ENCODE measurements at places on chromosomes 7 and 10.

DNA sequence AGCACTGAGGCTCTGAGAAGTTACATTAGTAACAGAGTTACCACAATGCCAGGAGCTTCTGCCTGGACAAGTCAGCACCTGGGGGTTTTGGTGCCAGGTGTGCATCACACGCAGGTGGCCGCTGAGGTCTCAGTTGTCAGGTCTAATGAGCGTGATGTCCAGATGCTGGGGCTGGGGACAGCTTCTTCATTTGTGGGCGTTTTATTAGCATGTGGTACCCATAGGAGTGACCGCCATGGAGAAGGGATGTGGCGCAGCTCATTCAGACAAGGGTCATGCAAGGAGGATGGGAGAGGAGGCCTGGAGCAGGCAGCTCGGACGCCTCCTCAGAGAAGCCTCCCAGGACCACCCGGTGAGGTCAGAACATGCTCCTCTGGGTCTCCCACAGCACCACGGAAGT is 27.8 kb downstream of the FAM241B start:
- no peak for DNase-seq

GRCh38 chr10:125797994-125798662 is 22.5 kb upstream of the MMP21 start:
- no peak for DNase-seq

- no peak for DNase-seq
These were observed 51.1 kb upstream of the C1GALT1 start for GRCh38 chr7:7131273-7131672.

DNA sequence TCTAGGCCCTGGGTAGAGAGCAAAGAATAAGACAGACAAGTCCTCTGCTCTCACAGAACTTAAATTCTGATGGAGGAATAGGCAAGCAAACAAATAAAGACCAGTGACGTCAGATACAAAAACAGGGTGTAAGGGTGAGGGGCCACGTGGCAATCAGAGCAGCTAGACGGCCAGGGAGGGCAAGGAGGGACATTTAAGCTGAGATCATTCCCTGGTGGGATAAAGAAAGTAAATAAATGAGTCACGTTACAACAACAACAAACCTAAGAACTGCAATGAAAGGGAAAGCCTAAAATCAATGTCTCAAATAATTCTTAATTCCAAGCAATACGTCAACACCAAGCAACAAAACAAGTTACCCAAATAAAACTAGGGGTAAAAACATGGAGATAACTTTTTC is 21.8 kb downstream of the STN1 start:
- no peak for DNase-seq

GRCh38 chr7:8360564-8361153 is 72.8 kb upstream of the NXPH1 start:
- no peak for DNase-seq

DNA sequence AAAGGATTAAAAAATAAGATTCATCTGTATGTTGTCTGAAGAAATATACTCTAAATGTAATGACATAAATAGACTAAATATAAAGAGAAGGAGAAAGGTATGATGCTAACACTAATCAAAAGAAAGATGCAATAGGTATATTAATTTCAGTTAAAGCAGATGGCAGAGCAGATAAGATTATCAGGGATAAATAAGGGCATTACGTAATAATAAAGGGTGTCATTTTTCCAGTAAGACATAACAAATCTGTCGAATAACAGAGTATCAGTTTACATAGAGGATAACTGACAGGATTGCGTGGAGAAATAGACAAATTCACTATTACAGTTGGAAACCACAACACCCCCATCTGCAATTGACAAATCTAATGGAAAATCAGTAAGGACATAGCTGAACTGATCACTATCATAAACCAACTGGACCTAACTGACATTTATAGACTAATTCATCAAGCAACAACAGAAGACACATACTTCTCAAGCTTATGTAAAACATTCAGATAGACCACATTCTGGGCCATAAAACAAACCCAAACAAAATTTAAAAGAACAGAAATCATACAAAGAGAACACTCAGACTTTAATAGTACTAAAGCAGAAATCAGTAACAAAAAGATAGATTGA is 384.1 kb upstream of the COBL start:
- DNase-seq, result no peak

DNA sequence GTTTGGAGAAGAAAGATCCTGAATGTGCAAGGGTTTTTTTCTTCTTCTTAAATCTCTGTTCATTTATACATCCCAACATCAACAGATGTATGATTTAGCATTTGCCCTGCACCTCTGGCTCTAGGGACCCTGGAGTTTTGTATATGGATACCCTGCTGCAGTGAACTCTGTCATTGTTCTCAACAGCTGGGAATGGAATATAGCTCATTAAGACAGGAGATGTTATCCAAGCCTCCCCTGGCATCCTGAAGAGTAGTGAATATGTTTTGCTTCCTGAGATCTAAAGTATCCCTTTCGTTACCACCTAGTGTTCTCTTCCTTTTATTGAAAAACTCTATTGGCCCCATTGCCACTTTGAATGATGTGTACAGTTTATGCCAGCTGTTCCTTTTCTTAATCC is 275.9 kb downstream of the EXOC4 start:
- no peak for DNase-seq

DNA sequence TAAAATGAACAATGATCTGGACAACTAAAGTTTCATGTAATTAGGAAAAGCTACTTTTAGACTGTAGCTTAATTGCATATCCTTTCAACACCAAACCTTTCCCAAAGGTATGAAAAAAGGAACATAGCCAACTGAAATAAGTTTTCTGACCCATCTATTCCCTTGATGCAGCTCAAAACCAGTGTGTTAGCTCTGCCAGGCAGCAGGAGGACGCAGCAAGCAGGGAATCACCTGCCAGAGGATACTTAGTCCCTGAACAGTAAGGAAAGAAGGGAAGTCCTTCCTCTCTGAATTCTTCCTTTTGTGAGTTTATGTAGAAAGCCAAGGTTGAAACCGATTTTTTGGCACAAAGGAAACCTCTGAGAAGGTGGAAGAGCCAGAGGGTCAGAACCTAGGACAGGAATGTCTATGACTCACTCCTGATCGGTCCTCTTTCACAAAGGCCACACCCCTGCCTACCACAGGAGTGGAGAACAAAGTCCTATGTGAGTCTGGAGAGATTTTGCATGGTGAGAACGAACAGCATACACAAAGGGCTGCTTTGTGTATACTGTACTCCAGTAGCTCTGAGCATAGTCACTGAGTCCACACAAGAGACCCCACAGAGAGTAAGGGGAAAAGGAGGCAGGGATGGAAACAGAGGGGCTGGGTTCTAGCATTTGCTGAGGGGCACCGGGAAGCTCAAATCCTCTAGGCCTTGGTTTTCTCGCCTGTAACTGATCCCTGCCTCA is 68.8 kb upstream of the GSDME start:
- no peak for DNase-seq

DNA sequence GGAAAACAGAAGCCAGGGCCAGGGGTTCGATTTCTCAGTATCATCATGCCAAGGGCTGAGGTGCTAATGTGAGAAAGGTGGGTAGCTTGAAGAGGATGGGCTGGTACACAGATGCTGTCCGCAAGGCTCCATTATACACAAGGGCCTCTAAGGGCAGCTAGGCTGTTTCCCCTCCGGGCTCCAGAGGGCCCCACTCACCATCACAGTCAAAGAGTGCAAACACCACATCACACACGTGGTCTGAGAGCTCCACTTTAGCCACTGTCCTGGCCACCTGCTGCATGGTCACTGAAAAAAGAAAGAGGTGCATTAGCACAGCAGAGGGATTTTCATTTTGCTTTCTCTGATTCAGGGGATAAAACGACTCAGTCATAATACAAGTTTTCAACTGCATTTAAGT is 20.9 kb upstream of the DNAJB12 start:
- DNase-seq, result no peak

DNA sequence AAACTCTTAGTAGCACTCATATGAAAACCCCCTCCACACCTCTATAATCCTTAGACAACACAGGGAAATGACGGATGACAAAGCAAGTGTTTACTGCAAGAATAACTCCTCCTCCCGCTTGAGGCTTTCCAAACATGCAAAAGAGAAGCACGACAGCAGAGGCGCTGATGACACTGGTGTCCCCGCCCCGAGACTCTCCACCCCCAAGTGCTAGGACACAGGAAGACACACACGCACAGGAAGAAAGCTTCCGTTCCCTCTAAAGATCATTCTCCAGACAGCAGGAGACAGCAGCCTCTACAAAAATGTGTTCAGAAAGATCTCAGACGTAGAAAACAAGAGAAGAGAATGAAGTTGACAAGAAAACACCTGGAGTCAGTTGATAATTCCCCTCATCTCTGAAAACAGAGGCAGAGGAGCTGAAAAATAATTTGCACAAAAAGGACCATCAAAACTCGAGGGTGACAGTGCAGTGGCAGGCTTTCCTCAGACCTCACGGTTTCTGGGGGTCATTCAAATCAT is 90.2 kb downstream of the DLG5 start:
- DNase-seq, result peak; percentile 54

GRCh38 chr10:24519950-24520349 is 203.7 kb downstream of the ARHGAP21 start:
- DNase-seq, result peak; percentile 25

DNA sequence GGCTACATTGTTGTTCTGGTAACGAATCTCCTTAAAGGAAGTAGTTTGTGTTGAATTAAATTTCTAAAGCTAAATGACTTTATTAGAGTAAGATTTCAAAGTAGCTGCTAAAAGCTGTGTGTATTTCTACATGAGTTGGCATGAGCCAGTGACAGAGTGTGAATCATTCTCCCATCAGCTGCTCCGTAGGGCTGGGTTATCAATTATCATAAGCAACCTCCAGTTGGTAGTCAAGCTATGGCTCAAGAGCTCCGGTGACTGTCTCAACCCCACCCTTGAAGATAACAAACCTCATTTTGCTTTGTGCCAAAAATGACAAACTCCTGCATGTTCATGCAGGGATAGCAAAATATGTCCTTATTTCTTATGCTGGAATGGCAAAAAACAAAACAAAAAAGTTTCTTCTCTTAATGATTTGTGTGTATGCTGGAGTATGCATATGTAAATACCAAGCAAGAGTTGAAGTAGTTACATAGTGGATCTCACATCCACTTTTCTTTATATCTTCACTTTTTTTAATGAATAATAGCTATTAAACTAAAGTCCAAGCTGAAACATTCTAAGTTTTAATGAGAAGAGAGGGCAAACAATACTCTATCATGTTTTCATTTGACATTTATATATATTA is 249.4 kb downstream of the CACNA2D1 start:
- no peak for DNase-seq

- DNase-seq, result no peak
These were observed 176.9 kb upstream of the PRSS58 start for GRCh38 chr7:142434666-142435167.

- DNase-seq, result no peak
These were observed 228.8 kb downstream of the BMPER start for GRCh38 chr7:34133983-34134782.

GRCh38 chr7:30796105-30796869 is 25.1 kb downstream of the MINDY4 start:
- DNase-seq, result no peak

DNA sequence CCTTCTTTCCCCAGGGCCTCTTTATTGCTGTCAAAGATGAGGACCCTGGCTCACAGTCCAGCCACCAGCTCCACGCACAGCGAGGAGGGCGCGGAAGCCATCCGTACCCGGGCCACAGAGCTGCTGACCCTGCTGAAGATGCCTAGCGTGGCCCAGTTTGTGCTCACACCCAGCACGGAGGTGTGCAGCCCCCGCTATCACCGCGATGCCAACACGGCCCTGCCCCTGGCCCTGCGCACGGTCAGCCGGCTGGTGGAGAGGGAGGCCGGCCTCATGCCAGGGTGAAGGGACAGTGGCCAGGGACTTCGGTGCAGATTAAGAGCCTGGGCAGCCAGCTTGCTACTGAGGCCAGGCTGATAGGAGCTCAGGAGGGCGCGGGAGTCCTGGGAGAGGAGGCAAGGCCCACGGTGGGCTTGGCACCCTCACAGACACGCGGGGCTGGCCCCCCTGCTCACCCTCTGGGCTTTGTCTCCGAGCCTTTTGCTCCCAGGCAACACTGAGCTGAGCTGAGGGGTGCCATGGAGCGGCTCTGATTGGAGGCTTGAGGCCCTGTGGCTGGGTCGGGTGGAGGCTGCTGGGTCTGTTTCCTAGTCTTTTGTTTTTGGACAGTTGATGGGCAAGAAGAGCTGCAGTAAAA is 15.8 kb downstream of the AP5Z1 start:
- DNase-seq, result no peak

- DNase-seq, result no peak
These were observed 462.9 kb upstream of the ZMIZ1 start for GRCh38 chr10:78605800-78606350.

GRCh38 chr7:114969096-114969495 is 47.2 kb downstream of the MDFIC start:
- DNase-seq, result no peak

- no peak for DNase-seq
These were observed 12.0 kb downstream of the COL1A2 start for GRCh38 chr7:94406696-94407095.

DNA sequence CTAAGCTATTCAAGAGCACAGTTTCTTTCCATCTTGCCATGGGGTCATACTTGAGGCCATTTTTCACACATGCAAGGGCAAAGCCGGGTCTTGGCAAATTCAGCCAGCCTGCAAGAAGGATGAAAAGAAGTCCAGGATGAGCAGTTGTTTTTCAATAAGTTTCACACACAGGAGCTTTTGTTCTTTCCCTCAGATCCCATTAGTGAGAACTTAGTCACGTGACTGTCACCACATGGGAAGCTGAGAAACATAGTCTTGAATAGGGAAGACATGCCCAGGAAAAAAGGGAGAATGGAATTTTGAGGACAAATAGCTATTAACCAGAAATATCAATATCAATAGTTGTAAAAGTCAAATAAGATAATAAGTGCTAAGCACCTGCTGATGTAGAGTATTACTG is 137.7 kb downstream of the AHR start:
- DNase-seq, result no peak

DNA sequence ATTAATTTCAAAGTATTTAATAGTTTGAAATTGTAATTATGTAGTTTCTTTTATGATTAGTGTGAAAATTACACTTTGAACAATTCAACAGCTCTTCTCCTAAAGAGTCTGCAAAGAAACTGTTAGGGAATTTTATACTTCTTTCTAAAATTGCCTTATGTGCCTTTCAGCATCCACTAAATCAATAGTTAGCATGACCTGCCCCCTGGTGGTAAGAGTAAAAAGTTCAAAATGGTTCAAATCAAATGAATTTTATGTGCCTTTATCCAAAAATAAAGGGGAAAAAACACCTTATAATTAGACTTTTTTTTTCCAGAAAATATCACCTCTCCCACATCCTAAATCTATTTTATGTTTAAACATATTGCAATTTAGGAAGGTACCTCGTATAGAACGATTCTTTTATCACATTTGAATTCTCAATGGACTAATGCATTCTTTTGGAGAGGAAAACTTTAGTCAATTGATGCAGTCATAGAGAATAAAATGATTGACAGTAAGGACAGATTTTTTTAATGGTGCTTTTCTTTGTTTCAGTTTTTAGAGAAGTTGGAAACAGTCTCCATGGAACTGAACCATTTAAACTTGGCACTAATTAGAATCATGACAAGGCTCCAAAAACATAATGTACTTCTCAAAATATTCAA is 163.7 kb downstream of the SEMA3D start:
- DNase-seq, result no peak

- peak; percentile 7 for DNase-seq
These were observed at the start of gene PON3 for GRCh38 chr7:95396136-95397032. TSS of gene PON3 (minus strand) at chr7:95396375. CDS start at chr7:95396350, 25 bp downstream.

All from stimulated activated CD4-positive, alpha-beta T cell treated with anti-CD3 and anti-CD28 coated beads, Interleukin-4, amount 100 ng/mL, for 1 hour (primary cell).